T-helper 1 cell treated with Interleukin-12 subunit alpha and Interleukin-12 subunit beta and Interleukin-4 antibody, amounts not matched to agents 30 ng/mL and 1 ng/mL, for 36 hours (primary cell): ENCODE measurements at places on chromosomes 6 and 20. TPM values are rescaled to one million over a fixed set of nuclear protein-coding genes. Genes with fewer than 3 reads are reported as not detected.

PRSS16 gene
- total RNA-seq = 0.25 and 0.54 TPM in 2 replicates

WFDC10B gene
- total RNA-seq = not detected in 2 replicates

BPIFB1 gene
- total RNA-seq = not detected in 2 replicates

FAM162B gene
- not detected in 2 replicates for total RNA-seq

MAP1LC3A gene
- total RNA-seq = 16.7 and 17.3 TPM in 2 replicates

DEF6 gene
- total RNA-seq = 220 and 225 TPM in 2 replicates

UNC5CL gene
- 1.7 and 2.1 TPM in 2 replicates for total RNA-seq

MEP1A gene
- total RNA-seq = not detected in 2 replicates

GTSF1L gene
- total RNA-seq = 0.71 TPM in 1 of 2 replicates, not detected in the other

SLC35D3 gene
- not detected in 2 replicates for total RNA-seq

PAX1 gene
- not detected in 2 replicates for total RNA-seq

PRPH2 gene
- total RNA-seq = not detected in 2 replicates

MYH7B gene
- 0.17 and 0.20 TPM in 2 replicates for total RNA-seq

CALHM4 gene
- total RNA-seq = not detected in 2 replicates

ELOVL2 gene
- not detected in 2 replicates for total RNA-seq

PBOV1 gene
- not detected in 2 replicates for total RNA-seq

GINS1 gene
- 23.8 and 25.7 TPM in 2 replicates for total RNA-seq

HLA-DRB5 gene
- 80.1 and 94.3 TPM in 2 replicates for total RNA-seq

RAET1G gene
- not detected in 2 replicates for total RNA-seq

ADGRF4 gene
- not detected in 2 replicates for total RNA-seq

RSPH9 gene
- total RNA-seq = not detected in 2 replicates

SRSF12 gene
- not detected in 2 replicates for total RNA-seq

KAT14 gene
- total RNA-seq = 13.9 and 15.6 TPM in 2 replicates

POU5F1 gene
- not detected in 2 replicates for total RNA-seq

HDGFL1 gene
- total RNA-seq = not detected in 2 replicates

SLC17A3 gene
- 0.59 and 0.66 TPM in 2 replicates for total RNA-seq

CASS4 gene
- total RNA-seq = 10.2 and 11.5 TPM in 2 replicates

KCNB1 gene
- 0.12 and 0.22 TPM in 2 replicates for total RNA-seq

FERMT1 gene
- 0.07 and 0.17 TPM in 2 replicates for total RNA-seq

GABRR1 gene
- total RNA-seq = not detected in 2 replicates

LZTS3 gene
- 0.69 and 0.88 TPM in 2 replicates for total RNA-seq

MOCS3 gene
- 4.8 and 5.1 TPM in 2 replicates for total RNA-seq

CPNE5 gene
- total RNA-seq = 2.7 and 3.2 TPM in 2 replicates

TMEM30A gene
- total RNA-seq = 112 and 117 TPM in 2 replicates

UBE2J1 gene
- total RNA-seq = 37.8 and 39.5 TPM in 2 replicates

EDN1 gene
- 0.47 TPM in 1 of 2 replicates, not detected in the other for total RNA-seq

DSP gene
- total RNA-seq = 0.10 TPM in 1 of 2 replicates, not detected in the other

DEFB124 gene
- not detected in 2 replicates for total RNA-seq

CTSZ gene
- total RNA-seq = 49.0 and 50.7 TPM in 2 replicates

MAD2L1BP gene
- 46.8 and 47.1 TPM in 2 replicates for total RNA-seq

CALHM5 gene
- not detected in 2 replicates for total RNA-seq

PACRG gene
- total RNA-seq = not detected in 2 replicates
